SHP77 treated with DMSO at 0.1 percent for 48 hours (cell line): ENCODE measurements at places on chromosomes 12 and 14.

GRCh38 chr12:66020481-66020880 is 110.1 kb downstream of the LLPH start:
- DNase-seq, result no peak

DNA sequence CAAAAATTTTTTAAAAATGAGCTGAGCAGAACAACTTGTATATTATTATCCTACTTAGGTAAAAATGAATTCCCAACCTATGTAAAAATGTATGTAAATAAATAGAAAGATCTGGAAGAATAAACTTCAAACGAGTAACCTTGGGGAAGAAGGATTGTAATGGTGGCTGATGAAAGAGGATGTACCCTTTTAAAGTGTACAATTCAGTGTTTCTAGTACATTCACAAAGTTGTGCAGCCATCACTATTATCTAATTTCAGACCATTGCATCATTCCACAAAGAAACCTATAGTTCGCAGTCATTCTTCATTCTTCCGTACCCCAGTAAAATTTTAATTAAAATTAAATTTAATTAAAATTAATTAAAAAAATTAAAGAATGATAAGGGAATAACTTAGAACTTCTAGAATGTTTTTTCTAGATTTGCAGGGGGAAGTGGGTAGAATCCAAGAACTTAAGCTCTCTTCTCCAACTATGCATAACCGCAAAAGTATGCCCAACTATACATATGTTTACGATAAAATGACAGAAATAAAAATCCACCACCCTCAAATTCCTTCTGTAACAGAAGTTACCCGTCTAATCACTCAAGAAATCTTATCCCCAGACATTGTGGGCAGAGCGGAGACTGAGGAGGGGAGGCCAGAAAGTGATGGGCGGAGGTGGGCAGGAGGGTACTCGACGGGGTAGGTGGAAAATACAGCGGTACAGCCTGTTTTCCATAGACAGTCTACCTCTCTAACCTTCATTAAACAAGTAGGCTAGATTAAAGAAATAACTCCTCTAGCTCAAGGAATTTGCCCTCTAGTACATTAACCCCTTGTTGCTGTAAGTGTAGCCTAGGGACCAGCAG is 921 bp downstream of the DEPDC4 start:
- no peak for DNase-seq

DNA sequence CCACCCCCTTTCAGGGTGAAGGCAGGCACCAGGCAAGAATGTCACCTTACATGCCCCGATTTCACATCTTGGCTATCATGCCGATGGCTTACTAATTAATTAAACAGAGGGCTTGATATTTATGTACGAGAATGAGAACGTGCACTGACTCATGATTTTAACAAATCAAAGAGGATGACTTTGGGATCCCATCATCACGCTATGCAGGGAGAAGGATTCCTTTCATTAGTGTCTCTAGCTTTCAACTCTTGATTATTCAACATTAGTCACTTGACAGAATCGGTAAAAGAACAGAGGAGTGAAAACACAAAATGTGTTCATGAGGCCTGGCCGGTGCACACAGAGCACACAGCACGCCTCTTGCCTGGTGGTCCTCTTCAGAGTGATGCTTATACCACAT is 80.6 kb downstream of the PRKAB1 start:
- DNase-seq, result no peak

GRCh38 chr12:1948883-1949282 is 30.4 kb upstream of the CACNA2D4 start:
- no peak for DNase-seq

- DNase-seq, result no peak
Measured at GRCh38 chr12:132410849-132411248, 79.1 kb upstream of the FBRSL1 start.
